ENCODE measurements at places on chromosomes 5 and 9.

GRCh38 chr9:86408121-86408520, 53.9 kb upstream of the TUT7 start:
- DNase-seq = no peak

GRCh38 chr5:169029661-169030274, 271.2 kb downstream of the SLIT3 start:
- DNase-seq = peak; percentile 28

DNA sequence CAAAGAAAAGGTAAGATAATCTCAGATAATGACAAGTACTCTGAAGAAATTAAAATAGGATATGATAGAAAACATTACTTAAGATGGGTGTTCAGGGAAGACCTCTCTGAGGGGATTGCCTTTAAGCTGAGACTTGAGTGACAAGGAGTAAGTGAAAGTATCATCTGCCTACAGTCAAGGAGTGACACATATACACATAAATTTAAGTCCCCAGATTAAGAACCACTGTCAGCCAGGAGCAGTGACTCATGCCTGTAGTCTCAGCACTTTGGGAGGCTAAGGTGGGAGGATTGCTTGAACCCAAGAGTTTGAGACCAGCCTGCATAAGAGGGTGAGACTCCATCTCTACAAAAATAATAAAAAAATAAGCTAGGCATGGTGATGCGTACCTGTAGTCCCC, 19.7 kb upstream of the ANKHD1 start:
- no peak for DNase-seq

- no peak for DNase-seq
These were observed 119.5 kb downstream of the BAAT start for GRCh38 chr9:101265261-101265660.
